ENCODE measurements at places on chromosomes 12 and 14. TPM values are rescaled to one million over a fixed set of nuclear protein-coding genes. Genes with fewer than 3 reads are reported as not detected.

DNA sequence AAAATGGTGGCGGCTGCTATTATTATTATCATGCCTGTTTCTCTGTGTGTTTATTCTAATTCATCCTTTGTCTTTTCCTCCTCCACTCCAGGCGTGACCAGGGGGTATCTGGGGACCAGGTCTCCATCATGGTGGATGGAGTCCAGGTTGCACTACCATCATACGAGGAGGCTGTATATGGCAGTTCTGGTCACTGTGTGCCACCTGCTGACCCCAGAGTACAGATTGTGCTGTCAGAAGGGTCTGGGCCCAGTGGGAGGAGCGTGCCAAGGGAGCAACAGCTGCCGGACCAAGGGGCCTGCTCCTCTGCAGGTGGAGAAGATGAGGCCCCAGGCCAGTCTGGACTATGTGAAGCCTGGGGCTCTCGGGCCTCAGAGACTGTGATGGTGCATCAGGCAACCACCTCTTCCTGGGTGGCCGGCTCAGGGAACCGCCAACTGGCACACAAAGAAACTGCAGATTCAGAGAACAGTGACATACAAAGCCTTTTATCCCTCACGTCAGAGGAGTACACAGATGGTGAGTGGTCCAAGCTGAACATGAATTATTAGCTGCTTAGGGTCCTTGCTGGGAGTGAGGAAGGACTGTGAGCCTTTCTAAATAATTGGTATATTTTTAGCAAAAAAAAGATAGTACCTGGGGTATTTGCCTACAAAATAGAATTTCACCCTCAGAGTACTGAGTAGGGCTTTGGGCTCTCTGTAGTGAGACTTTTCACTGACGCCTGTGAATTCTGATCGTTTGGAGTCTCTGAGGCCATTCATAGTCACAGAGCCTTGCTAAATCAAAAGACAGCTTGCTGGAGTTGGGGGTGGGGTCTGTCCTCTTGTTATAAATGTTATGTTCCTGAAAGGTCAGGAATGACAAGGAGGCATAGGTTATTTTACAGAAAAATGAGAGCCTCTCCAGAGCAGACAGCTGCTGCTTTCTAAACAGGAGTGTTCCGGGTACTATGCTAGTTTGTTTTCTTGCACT, 58.1 kb upstream of the SRSF5 start:
- DNase-seq: no peak

DNA sequence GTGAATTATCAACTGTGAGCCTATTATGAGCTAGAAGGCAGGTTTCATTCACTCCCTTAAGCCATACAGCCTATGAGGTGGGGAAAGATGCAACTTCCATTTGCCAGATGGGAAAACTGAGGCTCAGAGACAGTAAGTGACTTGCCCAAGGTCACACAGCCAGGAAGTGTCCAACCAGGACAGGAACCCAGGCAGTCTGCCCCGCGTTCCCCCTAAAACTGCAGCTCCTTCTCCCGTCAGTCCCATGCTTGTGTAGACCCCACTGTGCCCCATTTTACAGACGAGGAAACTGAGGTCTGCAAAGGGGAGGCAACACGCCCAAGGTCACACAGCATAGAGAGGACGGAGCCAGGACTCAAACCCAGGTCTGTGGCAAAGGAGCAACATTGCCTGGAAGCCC, 50.6 kb downstream of the NCOR2 start:
- no peak for DNase-seq

APOF gene
- not detected for total RNA-seq

GRCh38 chr12:118964988-118965387, 16.4 kb upstream of the SRRM4 start:
- DNase-seq: no peak

DNA sequence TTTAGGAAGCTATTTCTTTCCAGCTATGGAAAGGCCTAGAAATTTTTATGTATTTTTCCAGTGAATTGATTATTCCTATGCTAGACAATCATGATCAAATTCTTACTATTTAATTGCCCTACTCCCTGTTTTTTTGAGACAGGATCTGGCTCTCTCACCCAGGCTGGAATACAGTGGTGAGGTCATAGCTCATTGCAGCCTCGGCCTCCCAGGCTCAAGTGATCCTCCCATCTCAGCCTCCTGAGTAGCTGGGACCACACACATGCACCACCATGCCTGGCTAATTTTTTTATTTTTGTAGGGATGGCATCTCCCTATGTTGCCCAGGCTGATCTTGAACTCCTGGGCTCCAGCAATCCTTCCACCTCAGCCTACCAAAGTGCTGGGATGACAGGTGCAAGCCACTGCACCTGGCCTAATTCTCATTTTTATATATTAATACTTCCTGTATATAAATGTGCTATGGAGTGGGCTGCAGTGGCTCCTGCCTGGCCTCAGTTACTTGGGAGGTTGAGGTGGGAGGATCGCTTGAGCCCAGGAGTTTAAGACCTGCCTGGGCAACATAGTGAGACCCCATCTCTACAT, 16.0 kb upstream of the MDM2 start:
- no peak for DNase-seq

RNASE7 gene
- total RNA-seq: not detected

- DNase-seq: no peak
Observed at GRCh38 chr12:11621797-11622423, 27.6 kb upstream of the ETV6 start.

DNA sequence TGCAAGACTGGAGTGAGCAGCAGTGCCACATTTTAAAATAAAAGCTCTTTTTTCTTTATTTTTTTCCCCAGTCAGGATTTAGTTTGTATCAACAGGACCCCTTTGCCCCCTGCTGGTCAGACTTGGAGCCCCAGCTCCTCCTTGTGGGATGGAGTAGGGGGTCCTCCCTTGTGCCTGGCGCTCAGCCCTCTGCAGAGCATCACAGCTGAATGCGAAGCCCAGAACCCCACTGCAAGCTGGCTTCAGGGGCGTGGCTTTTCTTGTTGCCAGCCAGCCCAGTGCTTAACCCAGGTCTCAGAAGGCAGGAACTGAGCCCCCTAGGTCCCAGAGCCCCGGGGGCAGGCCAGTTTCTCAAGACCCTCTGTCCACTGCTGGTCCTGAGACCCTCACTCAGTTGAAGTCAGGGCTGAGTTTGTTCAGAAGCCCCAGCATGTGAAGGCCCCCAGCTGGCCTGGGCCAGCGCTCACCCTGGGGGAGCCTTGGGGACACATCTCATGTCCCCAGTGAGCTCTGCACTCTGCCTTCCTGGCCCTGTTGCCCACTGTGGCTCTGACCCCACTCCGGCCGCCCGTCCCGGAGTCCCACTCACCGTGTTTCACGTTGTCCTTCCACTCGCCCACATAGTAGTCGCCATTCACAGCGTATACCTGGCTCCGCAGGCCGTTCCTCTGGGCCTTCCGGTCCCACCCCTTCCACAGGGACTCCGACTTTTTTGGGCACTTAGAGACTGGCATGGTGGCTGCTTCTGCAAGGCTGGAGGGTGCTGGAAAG, 519 bp downstream of the MORN3 start:
- DNase-seq: no peak

DNA sequence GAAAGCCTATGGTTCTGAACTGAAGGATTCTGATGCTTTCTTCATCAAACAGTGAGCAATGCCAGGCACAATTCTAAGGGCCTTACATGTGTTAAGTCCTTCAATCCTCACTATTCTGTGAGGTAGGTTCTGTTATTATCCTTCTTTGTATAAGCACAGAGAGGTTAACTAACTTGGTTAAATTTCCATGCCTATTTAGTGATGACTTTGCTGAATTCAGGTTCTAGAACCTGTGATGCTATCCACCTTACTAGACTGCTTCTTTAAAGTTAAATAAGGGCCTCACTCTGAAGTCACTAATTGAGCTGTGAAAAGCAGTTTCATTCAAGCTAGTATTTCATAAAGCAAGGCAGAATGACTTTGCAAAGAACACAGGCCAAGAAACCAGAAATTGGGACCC, 138.9 kb upstream of the PARP11 start:
- DNase-seq: no peak

DNA sequence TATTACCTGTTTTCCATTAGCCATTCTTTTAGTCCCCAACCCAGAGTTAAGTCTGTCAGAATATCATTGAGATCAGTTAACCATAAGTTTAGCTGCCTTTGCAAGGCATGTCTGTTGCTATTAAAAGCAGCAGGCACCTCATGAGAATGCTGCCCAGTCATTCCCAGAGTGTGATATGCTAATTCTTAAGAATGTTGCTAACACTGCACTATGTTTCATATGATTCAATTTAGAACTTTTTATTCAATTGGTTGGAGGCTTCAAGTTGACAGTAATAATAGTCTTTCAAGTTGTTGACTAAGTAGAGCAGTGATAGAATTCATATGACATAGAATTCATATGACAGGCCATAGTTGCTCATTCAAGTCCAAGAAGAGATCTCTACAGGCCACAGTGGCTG, 292.3 kb downstream of the FUT8 start:
- no peak for DNase-seq

WNT5B gene
- total RNA-seq: 8.4 TPM

AGAP2 gene
- total RNA-seq: 0.82 TPM

- DNase-seq: no peak
Observed at GRCh38 chr12:1355396-1355795, 239.0 kb downstream of the FBXL14 start.

EGLN3 gene
- 13.0 TPM for total RNA-seq

GRCh38 chr14:106662936-106663550, 1136.7 kb downstream of the TMEM121 start:
- no peak for DNase-seq

DNA sequence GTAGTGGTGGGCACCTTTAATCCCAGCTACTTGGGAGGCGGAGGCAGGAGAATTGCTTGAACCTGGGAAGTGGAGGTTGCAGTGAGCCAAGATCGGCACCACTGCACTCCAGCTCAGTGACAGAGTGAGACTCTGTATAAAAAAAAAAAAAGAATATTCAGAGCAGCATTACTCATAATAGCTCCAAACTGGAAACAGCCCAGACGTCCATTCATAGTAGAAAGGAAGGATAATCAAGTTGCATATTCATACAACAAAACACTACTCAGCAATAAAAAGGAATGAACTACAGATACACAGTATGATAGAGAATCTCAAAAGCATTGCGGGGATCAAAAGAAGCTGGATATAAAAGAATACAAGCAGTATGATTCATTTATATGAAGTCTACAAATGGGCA, 19.1 kb downstream of the TMEM30B start:
- DNase-seq: no peak

DNA sequence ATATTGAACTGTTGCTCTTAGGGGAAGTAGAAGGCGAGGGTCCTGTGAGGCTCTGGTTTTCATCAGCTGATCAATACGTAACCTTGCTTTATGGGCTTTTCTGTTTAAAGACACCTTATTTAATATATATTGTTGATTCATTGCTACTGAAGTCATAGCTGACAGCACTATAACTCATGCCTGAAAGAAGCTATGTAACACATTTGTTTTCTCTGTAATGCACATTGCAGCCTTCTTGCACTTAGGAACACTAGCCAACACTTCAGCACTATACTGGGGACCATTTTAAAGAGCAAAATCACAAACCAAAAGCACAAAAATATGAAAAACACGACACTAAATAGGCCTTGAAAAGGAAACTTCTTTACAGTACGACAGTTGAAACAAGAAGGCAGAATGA, 135.7 kb downstream of the TTC6 start:
- DNase-seq: no peak

KLRD1 gene
- total RNA-seq: 0.83 TPM

Measured in sigmoid colon (tissue), 7 donors.